NCI-H774 (cell line): ENCODE measurements at places on chromosomes 3 and 15.

- DNase-seq, result no peak
These were observed at the start of gene UBAP1L for GRCh38 chr15:65115086-65115485. Gene UBAP1L (minus strand): TSS chr15:65115200. CDS start chr15:65106215, 8,985 bp downstream.

DNA sequence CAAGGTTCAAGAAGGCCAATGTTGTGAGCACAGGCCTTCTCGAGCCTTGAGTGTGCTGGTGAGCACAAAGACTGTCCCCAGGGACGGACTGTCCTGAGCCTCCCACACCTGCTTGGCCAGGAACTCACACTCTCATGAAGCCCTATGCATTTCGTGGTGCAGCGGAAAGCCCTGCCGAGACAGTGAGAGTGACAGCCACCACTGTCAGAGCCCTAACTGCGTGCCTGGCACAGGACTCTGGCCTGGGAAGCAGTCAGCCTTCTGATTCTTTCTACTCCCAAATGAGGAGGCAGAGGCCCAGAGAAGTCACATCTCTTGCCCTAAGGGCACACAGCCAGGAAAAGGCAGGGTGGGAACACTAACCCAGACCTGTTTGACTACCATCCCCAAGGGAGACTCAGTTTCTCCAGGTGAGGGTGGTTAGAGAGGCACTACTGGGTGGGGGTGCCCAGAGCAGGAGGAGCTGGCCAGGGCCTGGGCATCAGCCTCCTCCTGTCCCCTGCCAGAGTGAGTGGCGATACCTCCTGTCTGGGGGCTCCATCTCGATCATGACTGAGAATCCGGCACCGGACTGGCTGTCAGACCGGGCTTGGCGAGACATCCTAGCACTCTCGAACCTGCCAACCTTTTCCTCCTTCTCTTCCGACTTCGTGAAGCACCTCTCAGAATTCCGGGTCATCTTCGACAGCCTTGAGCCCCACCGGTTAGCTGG, 50.8 kb downstream of the SEMA3G start:
- DNase-seq, result no peak

- DNase-seq, result no peak
These were observed 47.3 kb downstream of the CPEB1 start for GRCh38 chr15:82599862-82600261.

DNA sequence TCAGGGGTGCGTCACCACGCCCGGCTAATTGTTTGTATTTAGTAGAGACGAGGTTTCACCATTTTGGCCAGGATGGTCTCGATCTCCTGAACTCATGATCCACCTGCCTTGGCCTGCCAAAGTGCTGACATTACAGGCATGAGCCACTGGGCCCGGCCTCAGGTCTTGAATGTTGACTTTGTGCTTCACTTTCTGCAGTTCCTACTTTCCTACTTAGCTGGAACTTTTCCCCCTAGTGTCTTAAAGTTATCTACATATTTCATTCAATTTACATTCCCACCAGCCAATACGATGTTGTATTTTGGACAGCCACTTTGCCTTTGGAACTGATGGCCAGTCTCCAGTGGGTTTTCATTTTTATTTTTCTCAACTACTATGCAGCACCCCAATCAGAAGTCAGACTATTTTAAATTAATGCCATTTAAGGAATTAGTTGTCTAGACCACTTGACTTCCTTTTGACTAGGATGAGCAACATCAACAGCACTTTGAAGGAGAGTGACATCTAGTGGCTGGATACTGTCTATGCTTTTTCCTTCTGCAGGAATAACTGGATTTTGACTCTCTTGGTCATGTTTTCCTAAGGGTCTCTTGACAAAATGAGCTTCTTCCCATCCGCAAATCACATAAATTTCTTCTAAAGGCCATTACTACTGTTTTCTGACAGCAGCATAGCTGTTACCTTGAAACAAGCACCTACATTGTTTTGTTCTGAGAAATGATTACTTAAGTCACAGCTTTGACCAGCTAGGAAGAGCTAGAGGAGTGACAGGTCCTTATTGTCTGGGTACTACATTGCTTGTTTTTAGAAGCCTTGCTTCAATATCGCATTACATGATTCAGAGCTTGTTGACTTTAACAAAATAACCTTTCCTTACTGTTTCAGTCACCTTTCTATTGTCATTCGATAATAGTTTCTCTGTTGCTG, 140.2 kb downstream of the ITPR1 start:
- DNase-seq, result peak; percentile 6

DNA sequence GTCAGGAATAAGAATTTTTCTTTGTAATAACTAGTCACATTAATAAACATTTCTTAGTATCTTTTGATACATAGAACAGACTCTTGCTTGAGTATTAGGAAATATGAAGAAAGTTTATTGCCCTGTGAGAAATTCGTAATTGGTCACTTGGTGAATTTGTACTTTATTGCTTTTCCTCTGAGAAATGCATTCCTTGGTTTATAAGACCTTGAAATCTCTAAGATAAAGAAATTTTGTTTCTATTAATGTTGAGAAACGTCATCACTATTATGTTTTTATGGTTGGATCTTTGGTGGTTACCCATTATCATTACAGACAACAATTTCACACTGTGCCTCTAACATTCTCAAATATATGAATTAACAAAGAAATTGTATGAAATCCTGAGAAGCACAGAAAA, 652.0 kb upstream of the NECTIN3 start:
- DNase-seq, result no peak
